ENCODE measurements at places on chromosomes 5 and 9.

DNA sequence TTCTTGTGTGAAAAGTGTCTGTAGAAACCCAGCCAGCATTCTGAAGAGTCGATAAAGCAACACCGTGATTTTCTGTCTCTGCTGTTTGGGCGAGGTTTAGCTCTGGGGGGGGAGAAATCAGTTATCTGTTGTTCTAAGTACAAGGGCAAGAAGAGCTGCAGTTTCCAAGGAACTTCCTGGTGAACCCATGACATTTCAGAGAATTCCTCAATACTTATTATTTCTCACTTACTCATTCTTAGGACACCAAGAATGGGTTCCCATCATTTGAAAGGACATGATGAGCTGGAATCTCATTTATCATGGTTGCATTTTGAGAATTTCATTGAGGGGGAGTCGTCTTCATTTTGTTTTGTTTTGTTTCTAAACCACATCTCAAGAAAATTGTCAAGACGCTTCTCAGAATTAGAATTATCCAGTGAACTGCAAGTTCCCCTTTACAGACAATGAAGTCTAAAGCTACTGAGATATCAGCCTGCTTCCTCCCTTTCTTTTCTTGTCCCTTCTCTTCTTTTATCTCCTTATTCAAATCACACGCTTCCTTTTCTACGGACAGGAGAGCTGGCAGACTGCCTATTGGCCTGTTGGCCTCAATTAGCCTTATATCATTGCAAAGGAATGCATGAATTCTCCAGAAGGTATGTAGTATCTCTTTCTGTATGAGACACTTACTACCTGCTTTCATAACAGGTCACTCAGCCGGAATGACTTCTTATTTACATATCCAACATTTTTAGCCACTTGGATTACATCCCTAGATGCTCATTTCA, 53.7 kb downstream of the ZNF462 start:
- no peak for DNase-seq

GRCh38 chr9:135574943-135575342, 13.4 kb downstream of the PAEP start:
- DNase-seq = no peak

DNA sequence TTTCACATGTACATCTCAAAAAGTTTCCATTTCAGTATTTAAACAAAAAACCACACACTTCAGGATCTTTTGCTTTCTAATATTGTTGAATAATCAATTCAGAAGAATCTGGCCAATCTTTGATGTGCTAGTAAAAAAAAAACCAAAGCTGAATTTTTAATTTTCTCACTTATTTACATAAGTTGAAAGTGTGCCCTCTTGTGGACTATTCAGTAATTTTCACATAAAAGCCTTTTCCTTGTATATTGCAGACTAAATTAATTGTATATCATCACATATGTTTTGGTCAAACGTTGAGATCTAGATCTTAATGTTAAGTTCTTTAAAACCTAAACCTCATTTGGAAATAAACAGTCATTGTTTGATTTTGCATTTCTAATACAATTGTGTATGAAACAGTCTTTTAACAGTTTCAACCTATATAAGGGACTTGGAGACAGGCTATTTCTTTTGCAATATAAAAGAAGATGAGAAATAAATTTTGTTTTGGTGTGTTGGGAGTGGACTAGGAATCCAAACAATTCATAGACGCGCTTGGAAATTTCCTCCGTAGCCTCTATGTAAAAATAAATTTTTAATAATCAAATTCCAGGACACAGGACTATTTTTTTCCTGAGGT, 68.1 kb downstream of the NIPBL start:
- no peak for DNase-seq

GRCh38 chr9:99235926-99236634, 14.0 kb downstream of the SEC61B start:
- no peak for DNase-seq

DNA sequence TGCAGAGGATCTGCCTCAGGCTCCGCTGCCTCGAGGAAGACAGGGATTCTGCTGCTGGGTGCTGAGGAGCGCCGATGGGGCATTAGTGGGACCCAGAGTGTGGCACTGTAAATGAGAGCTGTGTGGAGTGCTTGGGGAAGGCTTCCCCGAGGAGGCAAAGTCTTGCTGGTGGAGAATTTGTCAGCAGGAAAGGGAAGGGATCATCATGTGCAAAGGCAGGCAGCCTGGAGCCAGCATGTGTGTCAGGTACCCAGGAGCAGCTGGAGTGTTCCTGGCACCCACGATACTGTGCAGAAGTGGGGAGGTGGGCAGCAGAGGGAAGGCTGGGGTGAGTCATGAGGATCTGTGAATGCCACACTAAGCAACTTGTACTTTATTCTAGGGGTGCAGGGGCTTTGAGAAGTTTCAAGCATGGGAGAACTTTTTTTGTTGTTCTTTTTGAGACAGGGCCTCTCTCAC, 12.3 kb downstream of the B4GALT7 start:
- DNase-seq = no peak

- no peak for DNase-seq
Observed at GRCh38 chr9:36138901-36139300, 2.4 kb downstream of the GLIPR2 start.

DNA sequence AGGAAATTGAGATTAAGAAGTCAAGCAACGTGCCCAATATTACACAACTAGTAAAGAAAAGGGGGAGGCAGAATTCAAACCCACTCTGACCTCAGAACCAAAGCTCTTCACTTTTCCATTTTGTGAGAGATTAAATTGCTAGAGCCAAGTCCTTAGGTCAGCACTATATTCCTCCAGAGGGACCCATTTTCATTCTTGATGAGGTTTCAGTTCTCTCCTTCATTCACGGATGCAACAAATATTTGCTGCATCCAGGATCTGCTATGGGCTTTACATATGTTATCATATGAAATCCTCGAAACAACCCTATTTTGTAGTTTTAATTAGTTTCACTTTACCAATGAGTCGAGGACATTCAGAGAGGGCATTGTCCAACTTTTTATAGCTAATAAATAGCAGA, 239.2 kb downstream of the EFNA5 start:
- DNase-seq = no peak

- DNase-seq = no peak
Observed at GRCh38 chr9:136634904-136635303, 27.8 kb upstream of the EGFL7 start.

GRCh38 chr5:178377583-178378270, 145.1 kb upstream of the PHYKPL start:
- no peak for DNase-seq

- DNase-seq = no peak
Observed at GRCh38 chr9:83598487-83598886, 24.5 kb upstream of the IDNK start.

- DNase-seq = no peak
Observed at GRCh38 chr9:133202145-133202513, 6.9 kb downstream of the OBP2B start.

DNA sequence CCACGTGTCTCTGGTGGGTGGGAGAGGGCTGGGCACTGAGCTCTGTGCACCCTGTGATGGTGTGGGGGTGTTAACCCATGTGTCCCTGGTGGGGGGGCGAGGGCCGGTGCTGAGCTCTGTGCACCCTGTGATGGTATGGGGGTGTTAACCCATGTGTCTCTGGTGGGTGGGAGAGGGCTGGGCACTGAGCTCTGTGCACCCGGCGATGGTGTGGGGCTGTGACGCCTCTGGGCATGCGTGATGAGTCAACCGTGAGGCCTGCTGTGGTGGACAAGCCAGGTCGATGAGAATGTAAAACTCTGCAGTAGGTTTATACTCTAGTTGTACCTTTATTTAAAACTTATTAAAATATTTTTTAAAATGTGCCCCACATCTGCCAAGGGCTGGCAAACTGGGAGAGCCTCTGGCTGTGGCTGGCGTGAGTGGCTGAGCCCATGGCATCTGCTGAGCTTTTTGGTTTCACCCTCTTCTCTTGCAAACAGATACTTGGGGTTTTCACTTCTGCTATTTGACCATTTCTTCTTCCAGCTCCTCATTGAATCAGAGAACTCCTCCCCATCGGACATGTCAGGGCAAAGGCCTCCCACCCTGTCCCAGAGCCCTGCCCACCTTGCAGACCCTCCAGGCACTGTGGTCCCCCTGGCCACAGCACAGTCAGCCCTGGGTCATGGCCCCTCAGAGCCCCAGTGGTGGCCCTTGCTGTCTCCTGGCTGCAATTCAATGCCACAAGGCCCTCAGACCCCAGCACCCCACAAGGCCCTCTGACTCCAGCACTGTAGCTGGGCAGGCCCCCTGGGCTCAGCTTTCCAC, 18.5 kb upstream of the EXOC3 start:
- no peak for DNase-seq
